Activated CD4-positive, alpha-beta T cell treated with anti-CD3 and anti-CD28 coated beads, Interleukin-10, Interleukin-2, amounts not matched to agents 100 ng/mL and 50 ng/mL, durations not matched to agents 16 hours and 8 hours (primary cell): ENCODE measurements at places on chromosomes 5 and 9.

- DNase-seq: no peak
Observed at GRCh38 chr9:137620048-137620405, 1.2 kb downstream of the EHMT1 start.

- DNase-seq: no peak
Observed at GRCh38 chr9:97570899-97571298, 62.3 kb downstream of the TSTD2 start.

DNA sequence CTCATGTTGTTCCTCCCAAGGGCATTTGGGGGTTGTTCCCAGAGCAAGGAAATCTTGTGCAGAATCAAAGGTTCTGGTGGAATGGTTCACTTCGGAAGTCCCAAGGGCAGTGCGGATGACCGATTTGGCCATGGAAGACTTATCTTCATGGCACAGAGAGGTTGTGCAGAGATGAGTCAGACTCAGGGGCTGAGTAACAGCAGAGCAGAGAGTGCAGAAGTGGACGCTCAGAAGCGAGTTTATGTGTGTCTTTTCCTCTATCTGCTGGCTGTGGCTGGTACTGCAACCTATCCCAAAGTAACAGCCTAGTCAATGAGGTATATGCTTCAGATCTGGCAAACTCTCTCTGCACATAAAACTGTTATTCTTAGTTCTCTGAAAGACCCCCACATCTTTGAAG lies 118.1 kb downstream of the DPYSL3 start:
- peak; percentile 6 for DNase-seq

GRCh38 chr5:155872629-155873220 lies 454.2 kb upstream of the SGCD start:
- no peak for DNase-seq

DNA sequence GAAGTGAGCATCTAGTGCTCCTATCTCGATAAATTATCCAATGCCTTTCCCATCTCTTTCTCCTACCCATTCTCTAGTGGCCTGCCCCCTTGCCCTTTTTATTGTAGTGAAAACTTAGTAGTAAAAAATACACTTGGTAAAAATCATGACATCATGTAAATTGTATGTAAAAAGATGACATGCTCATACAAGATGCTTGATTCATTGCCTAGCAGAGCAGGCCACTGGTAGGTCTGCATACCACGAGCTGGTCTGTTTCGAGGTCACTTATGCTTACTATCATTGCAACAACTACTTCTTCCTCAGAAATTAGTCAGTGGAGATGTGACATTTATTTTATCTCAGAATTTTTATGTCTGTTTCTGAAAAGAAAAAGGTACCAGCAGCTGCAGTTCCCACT lies 177.3 kb downstream of the C9orf152 start:
- DNase-seq: no peak

GRCh38 chr5:442335-443238 lies at the start of gene EXOC3:
Gene EXOC3 (plus strand): TSS chr5:443176. CDS start chr5:446206, 3,030 bp downstream.
- DNase-seq: peak; percentile 84

GRCh38 chr5:17364987-17365810 lies 132.8 kb upstream of the TAF11L2 start:
- no peak for DNase-seq

DNA sequence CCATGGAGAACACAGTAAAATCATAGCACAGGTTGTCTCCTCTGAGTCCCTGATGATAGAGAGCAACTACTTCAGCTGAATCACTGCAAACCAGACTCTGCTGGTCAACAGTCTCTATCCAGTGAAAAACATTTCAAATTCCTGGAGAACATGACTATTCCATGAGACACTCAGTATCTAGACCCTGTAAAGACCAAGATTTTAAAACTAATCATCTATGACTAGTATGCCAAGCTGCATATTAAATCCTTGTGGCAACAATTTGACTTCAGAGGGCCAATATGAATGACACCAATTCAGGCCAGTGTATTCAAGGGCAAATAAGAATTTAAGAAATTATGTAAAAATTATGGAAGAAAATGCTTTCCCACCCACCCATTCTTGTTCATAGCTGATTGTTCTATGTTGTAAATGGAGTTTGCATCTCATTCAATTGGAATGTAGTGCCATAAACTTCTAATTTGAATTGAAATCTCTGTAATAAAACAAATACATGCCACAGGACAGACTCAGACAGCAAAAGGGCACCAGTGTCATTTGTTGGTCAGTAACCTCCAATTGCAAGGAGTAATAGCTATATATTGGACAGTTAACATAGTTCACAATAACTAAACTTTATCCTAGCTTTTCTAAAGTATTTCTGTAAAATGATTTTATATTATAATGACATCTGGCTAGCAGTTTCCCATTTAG lies 80.1 kb upstream of the LPAR1 start:
- DNase-seq: no peak

DNA sequence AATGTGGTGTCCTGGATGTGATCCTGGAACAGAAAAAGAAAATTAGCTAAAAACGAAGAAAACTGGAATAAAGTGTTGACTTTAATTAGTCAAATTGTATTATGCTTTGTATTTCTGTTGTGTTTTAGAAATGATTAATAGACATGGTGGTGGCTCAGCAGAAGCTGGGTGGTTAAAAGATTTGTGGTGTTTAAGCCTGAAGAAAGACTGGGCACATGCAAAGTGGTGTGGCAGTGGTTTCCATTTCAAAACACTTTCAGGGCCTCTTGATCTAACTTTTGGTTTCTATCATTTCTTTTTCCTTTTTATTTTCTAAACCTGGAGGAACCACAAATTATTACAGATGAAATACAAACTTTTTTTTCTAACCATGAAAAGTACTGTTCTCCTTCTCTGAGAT lies 44.1 kb downstream of the ADGRV1 start:
- no peak for DNase-seq
